ENCODE measurements at places on chromosomes 6 and 20.

- no peak for DNase-seq
These were observed 16.5 kb upstream of the RPN2 start for GRCh38 chr20:37162646-37163045.

GRCh38 chr20:33554914-33555420 lies 65.1 kb downstream of the CBFA2T2 start:
- peak; percentile 91 for DNase-seq

- DNase-seq = no peak
These were observed 696.7 kb upstream of the MARCKS start for GRCh38 chr6:113160306-113161017.

GRCh38 chr6:23654745-23655144 lies 471.3 kb upstream of the NRSN1 start:
- no peak for DNase-seq

- DNase-seq = no peak
These were observed 76.3 kb upstream of the SGK1 start for GRCh38 chr6:134394208-134394607.

DNA sequence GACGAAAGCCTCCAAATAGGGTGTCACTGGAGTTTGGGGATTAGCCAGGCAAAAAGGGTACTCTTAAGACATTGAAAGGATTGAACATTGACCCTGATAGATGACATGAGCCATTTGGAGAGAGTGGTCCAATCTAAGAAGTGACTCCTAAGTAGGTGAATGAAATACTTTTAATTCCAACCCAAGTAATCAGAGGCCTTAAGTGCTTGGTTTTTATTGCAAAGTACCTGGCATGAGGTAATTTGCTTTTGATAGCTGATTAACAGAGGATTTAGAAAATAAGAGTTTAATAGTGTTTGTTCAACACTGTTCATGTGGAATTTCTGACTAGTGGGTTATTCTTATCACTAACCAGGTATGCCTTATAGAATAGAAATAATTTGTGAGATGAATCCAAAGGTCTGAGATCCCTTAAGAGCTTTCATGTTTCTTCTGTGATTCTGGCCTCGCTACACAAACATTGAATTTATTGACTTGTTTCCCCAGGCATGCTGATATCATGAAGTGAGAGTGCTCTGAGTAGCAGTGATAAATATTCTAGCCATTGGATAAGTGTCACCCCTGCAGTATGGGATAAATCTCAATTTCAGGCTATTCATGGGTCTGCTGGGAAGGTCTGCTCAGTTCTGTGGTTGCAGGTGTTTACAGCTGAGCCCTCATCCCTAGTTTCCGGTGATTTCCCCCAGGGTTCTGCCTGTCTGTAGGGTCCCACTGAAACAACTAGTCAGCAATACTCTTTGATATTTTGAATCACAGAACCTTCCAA lies 6.5 kb downstream of the NCOA7 start:
- DNase-seq = no peak

DNA sequence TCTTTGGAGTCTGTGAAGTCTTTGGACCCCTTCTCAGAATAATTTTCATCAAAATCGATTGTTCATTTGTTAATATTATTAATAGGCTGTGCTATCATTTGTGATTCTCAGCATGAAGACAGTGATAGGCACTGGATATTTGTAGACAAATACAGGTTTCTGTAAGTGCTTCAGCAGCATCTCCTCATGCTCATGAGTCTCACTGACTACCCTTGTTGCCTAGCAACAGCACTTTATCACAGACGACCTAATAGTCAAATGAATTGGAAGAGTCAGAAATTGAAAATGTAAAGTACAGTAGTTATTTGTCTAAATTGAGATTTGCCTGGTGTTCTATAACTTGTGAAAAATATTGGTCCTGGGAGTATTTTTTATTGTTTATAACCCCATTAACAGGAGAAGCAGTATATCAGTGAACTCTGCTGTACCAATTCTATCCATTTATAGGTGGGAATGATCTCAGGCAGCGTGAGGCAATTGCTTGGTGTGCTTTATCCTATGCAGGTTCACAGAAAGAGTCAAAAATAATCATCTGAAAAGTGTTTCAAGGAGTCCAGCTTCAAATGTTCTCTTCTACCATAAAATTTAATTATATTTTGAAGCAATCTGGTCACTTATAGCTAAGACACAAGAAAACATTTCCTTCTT lies 684.6 kb downstream of the RFPL4B start:
- no peak for DNase-seq

DNA sequence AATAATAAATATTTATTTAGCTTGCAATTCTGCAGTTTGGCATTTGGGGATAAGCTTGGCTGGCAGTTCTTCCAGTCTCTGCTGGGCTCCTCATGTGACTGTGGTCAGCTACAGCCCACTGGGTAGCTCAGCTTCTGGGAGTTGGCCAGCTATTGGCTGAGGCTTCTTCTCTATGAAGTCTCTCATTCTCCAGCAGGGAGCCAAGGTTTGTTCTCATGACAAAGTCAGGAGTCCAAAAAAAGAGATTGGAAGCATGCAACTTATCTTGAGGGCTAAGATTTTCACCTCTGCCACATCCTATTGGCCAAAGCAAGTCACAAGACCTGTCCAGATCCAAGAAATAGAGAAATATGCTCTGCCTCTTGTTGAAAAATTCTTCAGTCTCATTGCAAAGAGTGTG lies 94.6 kb downstream of the SNAP25 start:
- DNase-seq = no peak

GRCh38 chr6:41488433-41489119 lies 57.6 kb upstream of the FOXP4 start:
- DNase-seq = no peak

GRCh38 chr20:32763202-32764004 lies 1.2 kb downstream of the DNMT3B start:
- no peak for DNase-seq

- DNase-seq = no peak
These were observed 335.2 kb downstream of the CDC5L start for GRCh38 chr6:44722736-44723135.

- no peak for DNase-seq
These were observed 297.6 kb downstream of the ZNF217 start for GRCh38 chr20:53296025-53296424.

- no peak for DNase-seq
These were observed 54.4 kb downstream of the RTN4IP1 start for GRCh38 chr6:106574741-106575458.
